ENCODE measurements at places on chromosomes 2 and 18.

DNA sequence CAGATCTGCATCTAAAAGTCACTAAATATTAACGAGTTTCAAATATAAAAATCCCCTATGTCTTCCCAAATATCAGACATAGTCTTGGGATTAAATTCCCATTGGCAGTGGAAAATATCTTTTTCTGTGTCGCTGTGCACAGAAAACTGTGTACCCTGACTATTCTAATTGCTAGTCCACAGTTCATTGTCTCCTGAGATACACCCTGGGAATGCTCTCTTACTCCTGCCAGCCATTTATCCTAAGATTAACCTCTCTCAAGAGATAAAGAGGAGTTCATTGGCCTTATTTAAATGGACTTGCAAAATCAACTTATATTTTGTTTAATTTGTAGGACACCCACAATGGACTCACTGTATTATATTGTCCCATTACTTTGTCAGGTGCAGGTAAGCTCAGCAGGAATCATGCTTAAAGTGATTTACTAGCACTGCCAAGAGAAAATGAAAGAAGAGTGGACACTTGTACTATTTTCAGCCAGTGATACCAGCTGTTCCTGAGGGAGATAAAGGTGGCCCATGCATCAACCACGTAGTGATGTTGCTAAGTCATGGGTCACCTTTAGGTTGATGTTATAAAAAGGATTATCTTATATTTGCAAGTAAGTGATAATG lies 553.8 kb downstream of the PIK3C3 start:
- no peak for DNase-seq

DNA sequence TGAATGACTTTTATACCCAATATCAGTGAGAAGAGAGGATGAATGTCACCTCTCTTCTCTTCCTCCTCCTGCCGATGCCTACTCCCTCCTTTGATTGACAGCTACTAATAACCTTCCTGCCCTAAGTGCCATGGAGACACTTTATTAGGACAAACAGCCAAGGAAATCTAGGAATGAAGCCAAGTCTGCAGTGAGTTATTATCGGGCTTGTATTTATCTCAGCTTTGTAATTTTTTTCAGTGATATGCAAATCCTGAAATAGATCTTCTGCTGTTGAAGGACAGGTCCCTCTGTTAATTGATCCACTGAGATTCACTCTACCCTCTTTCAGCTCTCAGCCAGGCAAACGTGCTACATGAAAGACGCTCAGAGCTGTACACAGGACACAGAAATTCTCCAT lies 686.7 kb downstream of the TMEM182 start:
- no peak for DNase-seq

GRCh38 chr18:53191634-53192033 lies 851.6 kb downstream of the DCC start:
- DNase-seq = no peak

DNA sequence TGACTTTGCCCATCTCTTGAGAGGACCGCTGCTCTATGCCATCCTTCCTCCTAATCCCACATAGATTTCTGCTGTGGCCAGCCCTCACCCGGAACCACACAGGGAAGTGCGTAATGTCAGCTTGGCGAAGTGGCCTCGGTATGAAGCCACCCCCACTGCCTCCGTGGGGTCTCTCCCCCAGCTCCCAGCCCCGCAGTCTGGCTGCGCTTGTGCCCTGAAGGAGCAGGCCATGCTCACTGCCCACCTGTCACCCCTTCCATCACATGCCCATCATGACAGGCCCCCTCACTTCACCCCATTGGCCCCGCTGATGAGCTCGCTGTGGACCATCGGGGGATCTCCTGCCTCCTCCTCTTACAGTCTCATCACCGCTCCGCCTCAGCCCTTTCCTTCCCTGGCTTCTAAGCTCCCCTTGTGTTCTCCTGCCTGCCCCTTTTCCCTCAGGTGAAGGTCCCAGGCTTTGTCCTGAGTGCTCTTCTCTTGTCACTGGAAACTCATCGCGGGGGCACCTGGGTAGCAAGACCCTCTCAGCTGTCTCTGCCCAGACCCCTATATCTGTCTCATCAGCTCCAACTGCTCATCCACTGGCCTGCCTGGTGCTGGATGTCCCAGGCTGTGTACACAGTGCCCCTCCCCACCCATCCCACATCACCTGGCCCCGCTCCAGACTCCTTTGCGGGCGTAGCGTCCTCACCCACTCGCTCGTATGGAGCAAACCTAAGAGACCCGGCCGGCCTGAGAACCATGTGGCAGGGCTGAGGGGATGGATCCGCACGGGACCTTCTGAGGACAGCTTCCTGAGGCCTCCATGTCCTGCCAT lies 81.7 kb downstream of the GLI2 start:
- no peak for DNase-seq

DNA sequence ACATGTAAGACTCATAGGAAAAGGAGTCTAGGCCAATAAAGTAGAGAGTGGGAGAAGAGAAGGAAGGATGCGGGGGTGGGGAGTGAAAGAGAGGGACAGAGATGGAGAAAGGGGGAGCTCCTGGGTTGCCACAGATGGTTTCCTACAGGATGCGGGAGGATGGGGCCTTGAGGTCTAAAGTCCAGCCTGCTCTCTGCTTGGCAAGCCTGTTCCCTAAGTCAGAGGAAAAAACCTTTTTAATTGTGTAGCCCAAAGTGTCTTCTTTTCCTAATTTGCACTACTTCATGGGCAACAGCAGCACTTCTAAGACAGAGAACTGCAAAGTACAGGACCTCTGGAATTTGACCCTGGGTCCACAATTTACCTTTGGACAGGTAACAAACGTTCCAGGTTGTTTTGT lies 1.4 kb upstream of the FAM110C start:
- no peak for DNase-seq

GRCh38 chr18:57697426-57697825 lies 75.8 kb upstream of the NARS1 start:
- DNase-seq = no peak

DNA sequence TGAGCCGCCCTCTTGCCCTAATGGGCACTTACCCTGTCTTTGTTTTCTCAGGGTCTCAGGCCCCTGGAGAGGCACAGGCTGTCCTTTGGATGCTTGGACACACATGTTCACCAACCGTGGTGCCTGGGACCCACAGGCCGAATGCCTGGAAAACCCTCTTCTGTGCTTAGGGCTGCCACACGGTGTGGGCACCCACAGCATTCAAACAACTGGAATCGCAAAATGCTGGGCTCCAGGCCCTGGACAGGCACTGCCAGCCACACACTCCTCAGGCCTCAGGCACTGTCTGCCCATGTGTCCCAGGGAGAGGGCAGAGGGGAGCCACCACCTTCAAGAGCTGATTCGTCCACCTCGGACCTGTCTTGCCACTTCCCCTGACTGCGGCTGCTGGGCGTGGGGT lies 123.1 kb upstream of the ACKR3 start:
- no peak for DNase-seq

- DNase-seq = no peak
These were observed 42.1 kb downstream of the CALCRL start for GRCh38 chr2:187405921-187406320.

DNA sequence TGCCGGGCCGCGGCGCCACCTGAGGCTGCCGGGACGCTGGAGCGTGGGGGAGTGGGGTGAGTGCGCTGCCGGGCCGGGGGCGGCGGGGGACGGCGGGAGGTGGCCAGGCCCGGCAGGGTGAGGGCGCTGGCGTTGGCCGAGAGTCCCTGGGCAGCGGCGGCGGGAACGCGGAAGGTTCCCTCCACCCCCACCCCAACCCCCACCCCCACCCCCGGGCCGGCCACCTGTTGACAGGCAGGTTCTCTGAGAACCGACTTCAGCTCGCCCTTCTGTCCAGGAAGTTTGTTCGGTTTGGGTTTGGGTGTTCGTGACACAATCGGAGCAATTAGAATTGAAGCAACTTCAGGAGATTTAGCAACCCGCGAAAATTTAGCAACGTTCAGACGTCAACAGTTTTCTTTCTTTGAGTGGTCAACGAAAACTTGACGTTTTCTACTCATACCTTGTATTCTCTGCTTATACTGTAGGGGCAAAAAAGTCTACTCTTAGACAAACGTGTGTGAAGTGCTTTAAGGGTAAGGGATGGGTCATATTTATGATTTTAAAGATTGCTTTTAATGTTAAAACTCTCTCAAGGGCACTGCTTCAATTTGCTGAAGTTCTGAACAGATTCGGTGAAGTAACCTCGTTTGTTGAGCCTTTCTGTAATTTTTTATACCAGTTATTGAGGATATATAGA lies 9.3 kb downstream of the OTX1 start:
- no peak for DNase-seq

- DNase-seq = no peak
These were observed 42.1 kb downstream of the RAPH1 start for GRCh38 chr2:203492965-203493364.

- DNase-seq = no peak
These were observed 330.3 kb upstream of the THUMPD2 start for GRCh38 chr2:40109381-40109780.

DNA sequence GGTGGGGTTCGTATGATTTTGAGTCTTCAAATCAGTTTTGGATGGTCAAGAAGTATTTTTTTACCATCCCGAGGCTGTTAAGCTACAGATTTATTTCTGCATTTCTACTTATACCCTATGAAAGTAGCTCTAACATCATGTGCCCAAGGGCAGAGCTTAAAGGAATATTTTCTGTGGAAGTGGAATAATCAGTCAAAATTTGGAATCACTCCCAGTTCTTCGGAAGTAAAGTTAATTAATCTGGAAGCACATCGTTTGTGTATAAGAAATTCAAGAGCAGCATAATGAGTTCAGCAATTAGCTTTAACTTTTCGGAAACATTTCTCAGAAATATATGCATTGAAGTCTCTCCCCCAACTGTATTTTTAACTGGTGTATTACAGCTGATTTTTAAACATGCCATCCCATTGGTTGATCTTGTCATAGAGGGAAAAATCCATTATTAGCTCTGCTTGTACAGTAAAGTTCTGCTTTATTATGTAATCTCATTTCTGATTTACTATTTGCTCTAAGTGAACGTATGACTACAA lies 510.1 kb downstream of the DCC start:
- no peak for DNase-seq
